Globus pallidus (tissue), 1 donor: ENCODE measurements at places on chromosomes 11 and 22.

- no peak for DNase-seq
Observed at GRCh38 chr11:94776351-94777321, 8.5 kb downstream of the AMOTL1 start.

DNA sequence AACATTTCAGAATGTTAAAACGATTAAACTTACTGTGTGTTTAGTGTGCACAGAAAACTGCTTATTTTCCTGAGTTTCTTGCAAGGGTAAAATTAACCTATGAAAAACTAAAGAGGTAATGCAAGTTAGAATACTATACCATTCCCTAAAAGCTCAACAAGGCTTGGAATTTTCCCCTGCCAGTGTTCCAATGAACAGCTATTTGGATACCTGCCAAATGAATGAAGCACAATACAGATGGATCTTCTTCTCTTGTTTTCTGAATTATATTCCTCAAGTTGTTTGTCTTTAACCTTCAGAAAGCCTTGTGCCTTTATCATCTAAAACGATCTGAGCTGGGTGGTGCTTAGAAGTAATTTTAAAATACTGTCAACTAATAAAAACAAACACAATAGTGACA lies 204.5 kb downstream of the LRRC4C start:
- DNase-seq = no peak

DNA sequence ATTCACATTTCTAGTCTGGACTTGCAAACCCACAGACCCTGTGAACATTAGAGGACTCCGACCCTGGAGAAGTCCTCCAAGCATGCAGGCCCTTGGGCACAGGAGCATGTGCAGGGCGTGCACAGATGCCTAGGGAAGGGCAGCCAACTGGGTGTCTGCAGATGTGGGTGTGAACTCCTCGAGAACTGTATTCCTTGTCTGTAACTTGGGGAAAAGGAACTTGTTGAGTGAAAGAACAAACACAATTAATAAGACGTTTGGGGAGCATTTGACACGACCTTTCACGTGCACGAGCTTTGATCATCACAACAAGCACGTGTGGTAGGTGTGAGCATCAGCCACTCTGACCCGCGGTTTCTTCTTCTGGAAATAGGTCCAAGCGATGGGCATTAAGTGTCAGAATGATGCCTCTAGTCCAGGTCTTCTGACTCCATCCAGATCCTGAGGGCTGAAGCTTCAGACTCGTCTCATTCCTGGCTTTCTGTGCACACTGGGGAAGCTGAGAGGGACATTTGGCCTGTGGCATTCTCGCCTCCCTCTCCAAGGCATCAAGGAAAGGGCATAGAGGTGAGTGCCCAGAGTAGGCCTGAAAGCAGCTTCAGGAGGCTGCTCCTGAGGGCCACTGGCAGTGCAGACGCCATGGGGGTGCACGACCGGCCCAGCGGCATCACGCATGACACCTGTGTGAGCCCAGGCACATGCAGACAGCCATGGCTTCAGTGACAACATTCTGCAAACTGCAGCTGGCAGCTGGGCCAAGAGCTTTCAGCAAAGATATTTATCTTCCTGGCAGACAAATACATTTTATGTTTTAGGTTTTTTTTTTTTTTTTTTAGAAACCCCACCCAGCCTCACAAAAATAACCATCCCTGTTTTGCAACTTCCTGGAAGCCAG lies 32.5 kb downstream of the ALX4 start:
- no peak for DNase-seq

DNA sequence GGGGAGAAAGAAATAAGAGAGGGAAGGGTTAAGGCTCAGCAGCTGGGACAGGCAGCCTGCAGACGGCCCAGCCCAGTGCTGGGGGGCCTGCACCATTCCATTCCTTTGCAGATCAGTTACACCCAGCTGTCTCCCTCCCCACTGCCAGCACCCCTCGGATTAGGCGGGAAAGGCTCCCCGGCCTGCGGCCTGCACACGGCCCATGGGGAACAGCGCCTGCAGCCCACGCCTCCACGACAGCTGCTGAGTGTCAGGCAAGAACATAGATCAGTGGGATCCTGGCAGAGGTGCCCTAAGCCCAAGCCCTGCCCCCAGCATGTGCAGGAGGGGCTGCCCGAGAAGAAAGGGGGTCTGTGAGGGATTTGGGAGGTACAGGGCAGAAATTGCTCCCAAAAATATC lies 65.8 kb upstream of the MYOD1 start:
- no peak for DNase-seq

DNA sequence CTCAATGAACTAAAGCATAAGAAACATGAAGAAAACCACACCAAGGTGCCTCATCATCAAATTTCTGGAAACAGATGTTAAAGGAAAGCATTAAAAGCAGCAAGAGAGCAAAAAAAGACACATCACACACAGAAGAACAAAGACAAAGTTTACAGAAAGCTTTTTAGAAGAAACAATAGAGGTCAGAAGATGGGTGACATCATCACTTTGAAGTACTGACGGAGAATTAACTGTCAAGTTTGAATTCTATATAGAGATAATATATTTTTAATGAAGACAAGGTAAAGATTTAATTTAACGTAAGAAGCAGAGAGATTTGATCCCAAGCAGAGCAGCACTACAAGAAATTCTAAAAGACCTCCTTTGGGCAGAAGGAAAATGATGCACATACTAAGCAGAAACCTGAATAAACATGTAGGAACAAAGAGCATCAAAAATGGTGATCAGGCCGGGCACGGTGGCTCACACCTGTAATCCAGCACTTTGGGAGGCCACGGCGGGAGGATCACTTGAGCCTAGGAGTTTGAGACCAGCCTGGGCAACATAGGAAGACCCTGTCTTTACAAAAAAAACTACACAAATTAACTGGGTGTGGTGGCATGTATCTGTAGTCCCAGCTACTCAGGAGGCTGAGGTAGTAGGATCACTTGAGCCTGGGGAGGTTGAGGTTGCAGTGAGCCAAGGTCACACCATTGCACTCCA lies 63.3 kb upstream of the RTL6 start:
- DNase-seq = no peak

- peak; percentile 48 for DNase-seq
Observed at GRCh38 chr11:72010529-72011233, 12.0 kb downstream of the IL18BP start.

GRCh38 chr11:28400331-28401100 lies 292.3 kb downstream of the METTL15 start:
- no peak for DNase-seq

DNA sequence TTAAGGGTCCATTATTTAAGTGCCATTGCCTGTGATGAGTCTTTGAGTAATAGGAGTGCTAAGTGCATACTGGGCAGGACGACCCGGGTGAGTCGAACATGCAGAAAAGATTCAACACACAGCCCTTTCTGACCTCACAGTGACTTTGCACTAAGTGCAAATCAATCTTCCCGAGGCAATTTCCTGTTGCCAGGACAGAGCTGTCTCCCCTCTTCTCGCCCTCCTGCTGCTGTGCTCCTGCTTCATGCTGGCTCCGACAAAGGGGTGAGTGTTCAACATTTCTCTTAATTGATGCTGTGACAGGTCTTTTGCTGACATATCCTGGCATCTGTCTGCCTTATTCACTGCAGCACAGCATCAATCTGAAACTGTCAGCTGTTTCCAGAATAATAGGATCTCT lies 42.0 kb downstream of the MCHR1 start:
- DNase-seq = peak; percentile 9

DNA sequence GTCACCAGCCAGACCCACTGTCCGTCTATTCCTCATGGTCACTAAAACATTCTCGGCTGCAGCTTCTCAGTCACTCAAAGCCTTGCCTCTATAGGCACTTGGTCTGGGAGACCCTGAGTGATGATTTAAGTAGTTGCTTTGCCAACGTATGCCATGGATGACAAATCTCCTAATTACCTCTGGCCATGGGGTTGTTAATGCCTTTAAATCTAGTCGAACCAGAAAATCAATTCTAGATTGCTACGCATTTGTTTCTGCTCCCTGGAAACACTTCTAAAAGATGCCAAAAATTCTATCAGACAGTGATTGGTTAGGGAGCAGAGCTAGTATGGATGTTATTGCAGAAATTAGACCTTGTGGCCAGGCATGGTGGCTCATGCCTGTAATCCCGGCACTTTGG lies 57.0 kb upstream of the RTL6 start:
- no peak for DNase-seq

DNA sequence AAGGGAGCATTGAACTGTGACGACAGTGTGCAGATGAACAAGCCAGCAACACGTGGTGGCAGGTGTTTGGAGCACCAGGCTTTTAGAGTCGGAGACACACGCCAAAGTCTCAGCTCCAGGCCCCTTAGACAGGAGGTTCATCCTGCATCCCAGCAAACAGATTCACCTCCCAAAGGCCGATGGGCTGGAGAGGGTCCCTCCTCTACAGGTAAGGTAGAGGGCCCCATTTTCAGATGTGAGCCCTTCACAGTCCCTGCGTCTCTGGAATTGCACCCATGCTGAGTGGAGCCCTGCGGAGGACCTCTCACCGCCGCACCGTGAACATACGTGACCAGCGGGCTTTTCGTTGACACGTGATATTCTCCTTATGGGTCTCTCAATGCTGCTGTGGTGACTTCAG lies 109.0 kb upstream of the B3GAT1 start:
- DNase-seq = no peak

- DNase-seq = no peak
Observed at GRCh38 chr22:44210722-44211121, 30.0 kb downstream of the PARVG start.

DNA sequence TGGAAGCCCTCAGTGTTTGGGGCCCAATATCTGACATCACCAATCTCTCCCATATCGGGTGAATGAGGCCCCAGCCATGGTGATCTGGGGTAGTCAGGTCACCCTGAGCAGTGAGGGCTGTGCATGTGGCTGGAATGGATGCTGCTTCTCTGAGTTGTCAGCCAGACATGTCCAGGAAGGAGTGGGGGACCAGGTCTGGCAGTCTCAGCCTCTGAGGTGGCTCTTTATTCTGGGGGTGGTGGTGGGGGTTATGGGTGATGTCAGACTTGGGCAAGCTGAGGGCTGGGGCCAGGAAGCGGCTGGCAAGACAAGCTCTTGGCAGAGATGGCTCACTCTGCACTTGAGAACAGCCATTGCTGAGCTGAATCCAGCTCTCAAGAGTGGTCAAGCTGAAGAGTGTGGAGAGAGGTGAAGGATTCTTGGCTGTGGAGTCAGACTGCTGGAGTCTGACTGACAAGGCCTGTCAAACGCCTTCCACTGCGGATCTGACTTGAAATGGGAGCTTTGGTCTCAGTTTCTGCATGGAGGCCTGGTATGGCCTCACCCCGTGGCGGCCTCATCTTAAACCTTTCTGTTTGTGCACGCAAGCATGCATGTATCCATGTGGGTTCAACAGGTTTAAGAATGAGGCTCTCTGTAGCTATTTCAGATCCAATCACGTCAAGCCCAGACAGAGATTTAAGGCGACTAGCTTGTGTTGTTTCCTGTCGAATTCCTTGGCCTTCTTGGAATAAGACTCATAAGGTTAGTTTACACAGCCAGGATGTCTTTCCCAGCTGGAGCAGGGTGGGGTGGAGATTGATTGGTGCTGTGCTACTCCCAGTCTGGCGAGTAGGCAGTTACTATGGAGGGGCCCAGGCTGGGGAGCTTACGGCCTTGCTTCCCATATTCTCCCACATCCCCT lies 83.9 kb upstream of the TIMP3 start:
- no peak for DNase-seq

DNA sequence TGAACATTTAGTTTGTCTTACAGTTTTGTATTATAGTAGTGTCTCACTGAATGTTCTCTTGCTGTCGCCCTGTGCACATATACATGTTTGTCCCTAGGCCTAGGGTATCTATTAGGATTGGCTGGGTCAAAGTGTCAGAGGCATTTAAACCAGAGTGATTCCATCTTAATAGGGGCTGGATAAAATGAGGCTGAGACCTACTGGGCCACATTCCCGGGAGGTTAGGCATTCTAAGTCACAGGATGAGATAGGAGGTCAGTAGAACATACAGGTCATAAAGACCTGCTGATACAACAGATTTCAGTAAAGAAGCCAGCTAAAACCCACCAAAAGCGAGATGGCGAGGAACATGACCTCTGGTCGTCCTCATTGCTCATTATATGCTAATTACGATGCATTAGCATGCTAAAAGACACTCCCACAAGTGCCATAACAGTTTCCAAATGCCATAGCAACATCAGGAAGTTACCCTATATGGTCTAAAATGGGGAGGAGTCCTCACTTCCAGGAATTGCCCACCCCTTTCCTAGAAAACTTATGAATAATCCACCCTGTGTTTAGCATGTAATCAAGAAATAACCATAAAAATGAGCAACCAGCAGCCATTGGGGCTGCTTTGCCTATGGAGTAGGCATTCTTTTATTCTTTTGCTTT lies 82.6 kb downstream of the LDLRAD3 start:
- no peak for DNase-seq

GRCh38 chr22:25402160-25402500 lies 162.3 kb upstream of the GRK3 start:
- no peak for DNase-seq

- peak; percentile 13 for DNase-seq
Observed at GRCh38 chr11:62242021-62242420, at the start of gene SCGB1D2. TSS of gene SCGB1D2 (plus strand) at chr11:62242239. CDS start at chr11:62242308, 69 bp downstream.

GRCh38 chr11:79028225-79028624 lies 412.6 kb downstream of the TENM4 start:
- DNase-seq = no peak

DNA sequence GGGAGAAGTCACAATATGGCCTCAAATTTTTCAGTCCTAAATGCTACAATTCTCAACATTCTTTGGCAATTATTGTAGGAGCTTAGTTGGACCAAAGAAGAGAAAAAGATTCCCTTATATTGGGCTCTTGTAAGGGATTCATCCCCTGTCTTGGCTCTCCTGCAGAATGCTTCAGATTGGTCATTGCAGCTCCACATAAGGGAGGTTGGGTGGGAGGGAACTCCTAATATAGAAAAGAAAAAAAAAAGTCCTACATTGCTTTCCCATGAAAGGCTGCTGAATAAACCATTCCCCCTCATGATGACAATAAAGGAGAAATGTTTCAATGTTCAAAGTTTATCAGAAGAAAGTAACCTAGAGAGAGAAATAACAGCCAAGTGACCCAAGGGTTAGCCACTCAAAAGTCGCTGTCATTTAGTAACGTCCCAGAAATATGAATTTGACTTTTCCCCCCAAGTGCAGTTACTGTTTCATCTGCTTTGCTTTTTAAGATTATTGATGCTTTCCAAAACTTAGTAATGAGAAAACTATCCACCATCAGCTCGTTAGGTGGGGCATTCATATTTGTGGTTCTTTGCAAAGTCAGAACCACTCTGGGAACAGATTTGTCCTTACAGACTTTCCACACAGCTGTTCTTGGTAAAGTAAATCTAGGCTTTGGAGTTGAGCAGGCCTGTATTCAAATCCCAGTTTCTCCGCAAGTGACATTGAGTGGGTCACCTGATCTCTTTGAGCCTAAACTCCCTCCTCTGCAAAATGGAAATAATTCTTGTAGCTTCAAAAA lies 5.0 kb upstream of the SLC1A2 start:
- DNase-seq = no peak

GRCh38 chr11:134560566-134561330 lies 148.7 kb upstream of the B3GAT1 start:
- no peak for DNase-seq

DNA sequence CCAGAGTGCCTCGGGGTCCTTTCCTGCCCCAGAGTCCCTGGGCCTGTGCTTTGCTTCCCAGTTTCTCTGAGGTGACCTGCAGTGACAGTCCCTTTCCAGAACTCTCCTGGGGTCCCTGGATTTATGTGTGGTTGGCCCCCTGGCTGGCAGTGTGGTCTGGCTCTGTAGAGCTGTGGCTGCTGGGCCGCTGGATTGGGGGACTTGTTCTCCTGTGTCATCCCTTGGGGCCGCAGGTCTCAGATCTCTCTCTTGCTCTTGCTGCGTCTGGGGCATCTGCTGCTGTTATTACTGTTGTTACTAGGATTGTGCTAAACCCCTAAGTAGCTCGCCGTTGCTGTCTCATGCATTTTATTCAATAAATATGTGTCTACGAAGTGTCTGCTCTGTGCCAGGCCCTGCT lies 31.9 kb downstream of the FAM83F start:
- no peak for DNase-seq

- DNase-seq = no peak
Observed at GRCh38 chr11:102590276-102591049, 34.7 kb downstream of the MMP20 start.
